ENCODE measurements at places on chromosomes 7 and 10.

- no peak for DNase-seq
Observed at GRCh38 chr7:99469381-99470065, 3.2 kb upstream of the ZNF789 start.

DNA sequence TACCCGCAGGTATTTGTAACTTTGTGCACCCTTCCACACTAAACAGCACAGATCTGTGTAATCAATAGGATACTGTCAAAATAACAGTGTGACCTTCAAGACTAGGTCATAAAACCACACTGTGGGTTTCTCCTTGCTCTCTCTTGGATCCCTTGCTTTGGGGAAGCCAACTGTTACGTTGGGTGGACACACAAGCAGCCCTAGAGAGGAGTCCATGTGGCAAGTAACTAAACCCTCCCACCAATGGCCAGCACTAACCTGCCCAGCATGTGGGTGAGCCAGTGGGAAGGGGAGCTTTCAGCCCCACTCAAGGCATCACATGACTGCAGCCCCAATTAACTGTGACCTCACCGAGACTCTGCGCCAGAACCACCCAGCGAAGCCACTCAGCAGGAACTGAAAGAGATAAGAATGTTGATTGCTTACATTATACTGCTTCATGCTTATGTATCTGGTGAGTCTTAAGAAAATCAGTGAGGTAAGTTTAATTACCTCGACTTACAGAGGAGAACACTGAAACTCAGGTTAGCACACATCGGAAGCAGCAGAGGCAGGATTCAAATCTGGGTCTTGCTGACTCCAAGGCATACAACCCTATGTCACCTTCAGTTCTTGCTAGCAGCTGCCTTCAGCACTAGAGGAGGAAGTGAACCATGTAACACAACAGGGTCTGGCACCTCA, 9.4 kb upstream of the ZC3HAV1 start:
- DNase-seq, result peak; percentile 89

- no peak for DNase-seq
Observed at GRCh38 chr10:75974080-75974479, 542.7 kb downstream of the LRMDA start.

DNA sequence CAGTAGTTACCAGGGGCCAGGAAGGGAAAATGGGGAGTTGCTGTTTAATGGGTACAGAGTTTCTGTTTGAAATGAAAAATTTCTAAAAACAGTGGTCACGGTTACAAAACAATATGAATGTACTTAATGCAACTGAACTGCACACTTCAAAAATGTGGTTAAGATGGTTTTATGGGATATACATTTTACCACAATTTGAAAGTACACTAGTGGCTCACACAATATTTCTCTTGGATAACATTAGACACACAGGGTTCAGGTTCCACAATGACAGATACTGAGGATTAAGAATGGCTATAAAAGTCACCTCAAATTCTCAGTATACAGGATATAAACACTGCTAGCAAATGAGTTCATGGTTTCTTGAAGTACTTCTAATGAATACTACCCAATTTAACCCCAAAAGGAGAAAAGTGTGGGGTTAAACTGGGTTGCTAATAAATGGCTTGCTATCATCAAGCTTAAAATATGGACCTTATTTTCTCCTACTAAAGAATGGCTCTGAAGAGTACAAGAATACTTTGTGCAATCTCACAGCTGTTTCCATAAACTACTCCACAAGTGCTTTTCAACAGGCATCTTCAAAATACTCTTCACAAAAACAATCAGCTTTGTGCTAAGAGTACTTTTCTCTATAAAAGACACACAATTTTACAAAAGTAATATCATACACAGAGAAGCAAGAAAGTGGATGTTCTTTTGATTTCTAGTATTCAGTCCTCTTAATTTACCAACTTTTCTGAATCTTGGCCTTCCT, 92.9 kb downstream of the SRPK2 start:
- DNase-seq, result no peak

DNA sequence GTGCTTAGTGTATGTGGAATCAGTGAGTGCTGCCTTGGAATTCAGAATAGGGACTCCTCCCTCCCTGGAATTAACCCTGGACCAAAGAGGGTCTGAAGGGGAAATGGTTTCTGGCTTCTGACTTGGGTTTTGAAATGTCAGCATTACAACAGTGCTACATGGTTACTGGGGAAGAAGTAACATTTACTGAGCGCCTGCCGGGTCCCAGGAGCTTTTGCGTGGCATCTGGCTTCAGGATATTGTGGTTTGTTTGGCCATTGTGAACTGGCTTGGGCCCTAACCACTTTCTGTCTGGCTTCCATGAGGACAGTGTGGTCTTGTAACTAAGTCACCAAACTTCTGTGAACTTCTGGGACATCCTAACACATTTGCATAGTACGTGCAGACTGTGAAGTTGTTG, 21.3 kb downstream of the TSPAN15 start:
- DNase-seq, result no peak

GRCh38 chr7:46024263-46024916, 103.3 kb upstream of the IGFBP3 start:
- no peak for DNase-seq
